ENCODE measurements at places on chromosomes 3 and 15. TPM values are rescaled to one million over a fixed set of nuclear protein-coding genes. Genes with fewer than 3 reads are reported as not detected.

GRCh38 chr15:92143765-92144164, 249.9 kb upstream of the ST8SIA2 start:
- H3K36me3 ChIP-seq = no peaks in the 10 kb centered on the region
- H3K4me1 ChIP-seq = no peaks in the 10 kb centered on the region
- no peak for DNase-seq
- H3K27ac ChIP-seq = no peak overlapping the region

GRCh38 chr3:66561367-66561766, 60.5 kb upstream of the LRIG1 start:
- H3K4me3 ChIP-seq = no peak overlapping the region
- H3K27me3 ChIP-seq = no peaks in the 10 kb centered on the region
- peak; percentile 18 for DNase-seq
- no peaks in the 10 kb centered on the region for H3K4me1 ChIP-seq
- no peaks in the 10 kb centered on the region for H3K36me3 ChIP-seq
- H3K27ac ChIP-seq = no peak overlapping the region

Gene PHC3
- 40.8 TPM for total RNA-seq

Gene ABI3BP
- 2.1 TPM for total RNA-seq
